Stomach (tissue), 19 donors: ENCODE measurements at places on chromosomes 4 and X. TPM values are rescaled to one million over a fixed set of nuclear protein-coding genes. Genes with fewer than 3 reads are reported as not detected.
A peak's percentile ranks its signal among the peaks of the same experiment; 100 is the strongest.

Gene PDLIM3
- polyA plus RNA-seq = 112 TPM

Gene NUP62CL
- polyA plus RNA-seq = 1.1 TPM

Gene VCX2
- not detected for polyA plus RNA-seq

- DNase-seq = peak; percentile 45
Measured at GRCh38 chr4:145618210-145618931, 814 bp upstream of the MMAA start.

- no peak for DNase-seq
Measured at GRCh38 chrX:39308126-39308525, 506.9 kb downstream of the MID1IP1 start.

- DNase-seq = no peak
Measured at GRCh38 chr4:16466581-16466980, 240.3 kb upstream of the TAPT1 start.

DNA sequence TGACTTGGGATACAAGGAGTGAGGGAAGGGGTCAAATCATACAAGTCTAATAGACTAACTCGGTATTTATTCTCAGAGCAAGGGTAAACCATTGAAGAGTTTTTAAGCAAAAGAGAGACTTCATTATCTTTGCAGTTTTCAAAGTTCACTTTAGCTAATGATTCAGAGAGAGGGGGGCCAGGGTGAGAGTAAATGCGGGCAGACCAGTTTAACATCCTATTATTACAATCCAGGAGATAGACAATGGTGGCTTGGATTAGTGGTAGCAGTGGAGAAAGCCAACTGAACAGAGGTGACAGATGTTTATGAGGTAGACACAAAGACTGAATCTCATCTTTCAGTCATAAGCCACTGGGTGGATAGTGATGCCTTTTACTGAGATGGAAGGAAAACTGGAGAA, 57.9 kb downstream of the CPEB2 start:
- no peak for DNase-seq

DNA sequence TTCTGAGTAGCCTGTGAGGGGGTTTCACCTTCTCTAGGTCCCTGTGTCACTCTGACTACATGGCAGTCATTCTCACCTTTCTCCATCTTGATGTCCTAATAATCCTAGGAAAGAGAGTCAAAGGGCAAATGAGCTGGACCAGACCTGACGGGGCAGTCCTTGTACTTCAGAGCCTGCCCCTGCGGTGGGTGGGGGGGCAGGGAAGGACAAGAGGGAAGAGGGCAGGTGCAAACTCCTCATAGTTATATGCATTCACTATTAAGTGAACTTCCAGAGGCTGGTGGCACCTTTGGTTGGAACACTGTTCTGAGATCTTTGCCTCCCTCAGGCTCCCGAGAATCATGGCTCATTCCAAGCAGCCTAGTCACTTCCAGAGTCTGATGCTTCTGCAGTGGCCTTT, at the start of gene AWAT1:
Gene AWAT1 (plus strand): TSS at position 301 of the 400 bp plus-strand sequence. CDS start 41 bp downstream, at position 342.
- DNase-seq = no peak

DNA sequence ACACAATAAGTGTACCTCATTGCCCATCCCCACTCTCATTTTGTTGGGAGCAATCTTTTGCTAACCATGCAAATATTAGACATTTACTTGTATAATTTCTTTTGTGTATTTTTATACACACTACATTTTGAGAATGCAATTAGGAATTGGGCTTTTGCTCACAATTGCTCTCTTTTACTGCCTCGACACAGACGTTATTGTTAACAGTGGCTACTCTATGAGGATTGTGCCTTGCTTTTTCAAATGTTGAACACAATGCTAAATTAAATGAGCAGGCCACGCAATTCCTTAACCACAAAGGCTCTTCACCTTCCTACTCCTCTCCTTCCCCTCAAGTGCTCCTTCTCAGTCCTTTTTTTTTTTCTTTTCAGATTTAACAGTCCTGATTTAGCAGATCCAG, 42.8 kb upstream of the HPF1 start:
- DNase-seq = no peak

DNA sequence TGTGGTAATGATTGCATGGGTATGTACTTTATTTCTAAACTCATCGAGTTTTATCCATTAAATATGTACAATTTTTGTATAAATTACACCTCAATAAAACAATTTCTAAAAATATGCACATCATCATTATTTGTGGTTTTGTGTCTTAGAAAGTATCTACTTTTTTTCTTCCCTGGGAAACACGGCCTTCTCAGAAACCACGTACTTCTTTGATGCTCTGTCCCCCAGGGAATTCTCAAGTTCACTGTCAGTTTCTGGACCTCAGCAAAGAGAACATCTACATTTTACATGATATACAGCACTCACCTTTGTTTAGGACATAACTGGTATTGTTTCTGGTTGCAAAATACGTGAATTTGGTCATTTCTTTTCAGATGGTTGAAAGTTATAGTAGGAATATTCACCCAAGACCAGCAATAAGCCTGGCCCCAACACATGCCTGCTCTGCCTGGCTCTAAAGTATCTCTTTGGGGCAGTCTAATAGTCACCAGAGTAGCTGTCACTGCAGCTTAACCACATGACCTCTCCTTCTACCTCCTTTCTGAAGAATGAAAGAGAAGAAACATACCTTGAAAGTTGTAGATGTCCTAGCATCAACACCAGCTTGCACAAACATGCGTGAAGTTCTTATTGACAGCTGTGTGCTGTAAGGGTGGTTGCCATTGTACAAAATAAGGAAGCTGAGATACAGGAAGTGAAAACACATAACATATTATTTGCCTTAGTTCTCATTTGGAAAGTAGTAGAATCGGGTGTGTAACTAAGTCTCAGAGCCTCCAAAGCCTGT, 48.4 kb upstream of the SPANXN4 start:
- no peak for DNase-seq

DNA sequence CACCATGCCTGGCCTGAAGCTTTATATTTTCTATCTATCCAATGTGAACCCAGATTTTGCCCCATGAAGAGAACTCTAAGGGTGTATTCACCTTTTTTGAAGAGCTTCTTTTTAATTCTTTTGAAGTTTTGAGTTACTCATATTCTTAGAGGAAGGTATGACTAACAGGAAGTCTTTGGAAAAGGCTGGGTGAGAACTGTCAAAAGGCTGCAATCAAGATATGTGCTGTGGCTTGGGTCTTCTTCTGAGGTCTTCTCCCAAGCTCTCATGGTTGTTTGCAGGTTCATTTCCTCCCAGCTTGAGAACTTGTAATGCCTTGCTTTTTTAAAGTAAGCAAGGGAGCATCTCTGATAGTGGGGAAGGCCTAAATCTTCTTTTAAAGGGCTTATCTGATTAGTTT, 3.1 kb upstream of the C4orf17 start:
- no peak for DNase-seq

DNA sequence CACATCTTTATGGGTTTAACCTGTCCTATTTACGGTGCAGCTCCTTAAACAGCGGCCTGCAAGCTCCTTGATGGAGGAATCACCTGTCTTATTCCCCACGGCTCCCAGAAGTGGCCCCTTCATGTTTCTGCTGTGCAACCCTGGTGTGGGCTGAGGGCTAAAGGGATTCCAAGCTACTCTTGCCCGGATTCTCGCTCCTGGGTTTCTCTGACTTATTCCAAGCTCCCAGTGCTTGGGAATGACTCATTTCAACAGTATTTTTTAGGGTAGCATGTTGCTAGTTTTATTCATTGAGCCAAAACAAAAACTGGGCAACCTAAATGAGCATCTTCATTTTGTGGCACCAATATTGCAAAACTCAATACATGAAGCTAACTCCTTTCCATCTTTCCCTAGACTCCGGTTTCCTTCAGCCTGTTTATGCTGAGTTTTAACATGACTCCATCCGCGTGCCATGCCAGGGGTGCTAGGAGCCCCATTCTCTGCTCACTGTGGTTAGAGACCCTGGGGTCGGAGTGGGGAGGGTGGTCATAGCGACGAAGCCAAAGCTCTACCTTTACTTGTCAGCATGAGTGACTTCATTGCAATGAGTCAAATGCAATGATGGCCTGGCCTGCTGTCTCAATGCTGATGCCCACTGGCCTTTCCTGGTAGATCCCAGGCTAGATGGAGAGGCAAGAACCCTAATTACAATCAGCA, 349.7 kb downstream of the NR3C2 start:
- no peak for DNase-seq

- DNase-seq = no peak
Measured at GRCh38 chr4:74654230-74654681, 140.1 kb downstream of the BTC start.

DNA sequence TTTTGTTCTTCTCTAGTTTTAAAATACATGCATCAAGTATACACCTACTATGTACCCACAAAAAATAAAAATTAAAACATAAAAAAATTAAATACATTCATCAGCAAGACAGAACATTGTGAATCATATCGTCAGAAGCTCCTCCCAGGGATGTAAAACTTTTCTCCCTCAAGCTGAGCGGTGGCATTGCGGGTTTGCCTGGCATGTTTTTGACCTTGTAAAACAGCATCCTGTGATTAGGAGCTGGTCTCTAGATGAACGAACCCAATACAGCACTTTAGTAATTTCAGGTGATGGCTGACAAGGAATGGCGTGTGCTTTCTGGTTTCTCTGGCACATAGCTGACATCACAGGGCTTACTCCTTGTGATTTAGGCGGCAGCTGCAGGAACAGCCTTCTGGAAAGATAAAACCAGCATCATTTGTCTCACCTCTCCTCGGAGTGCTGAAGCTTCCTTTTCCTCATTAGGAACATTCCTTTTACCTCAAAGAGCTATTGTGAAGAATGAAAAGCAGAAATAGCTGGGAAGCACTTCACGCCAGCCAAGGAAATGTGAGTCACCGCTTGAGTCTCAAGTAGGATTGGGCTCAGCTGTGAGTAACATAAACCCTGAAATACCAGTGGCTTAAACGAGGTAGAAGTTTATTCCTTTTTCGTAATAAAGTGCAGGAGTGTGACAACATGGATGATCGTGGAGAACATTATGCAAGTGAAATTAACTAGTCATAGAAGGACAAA, 44.3 kb downstream of the NYX start:
- DNase-seq = peak; percentile 30

GRCh38 chr4:17550549-17550948, 26.4 kb upstream of the LAP3 start:
- DNase-seq = no peak

- DNase-seq = no peak
Measured at GRCh38 chr4:145589916-145590702, 29.1 kb upstream of the MMAA start.

- no peak for DNase-seq
Measured at GRCh38 chrX:22959204-22959920, 40.4 kb upstream of the DDX53 start.

DNA sequence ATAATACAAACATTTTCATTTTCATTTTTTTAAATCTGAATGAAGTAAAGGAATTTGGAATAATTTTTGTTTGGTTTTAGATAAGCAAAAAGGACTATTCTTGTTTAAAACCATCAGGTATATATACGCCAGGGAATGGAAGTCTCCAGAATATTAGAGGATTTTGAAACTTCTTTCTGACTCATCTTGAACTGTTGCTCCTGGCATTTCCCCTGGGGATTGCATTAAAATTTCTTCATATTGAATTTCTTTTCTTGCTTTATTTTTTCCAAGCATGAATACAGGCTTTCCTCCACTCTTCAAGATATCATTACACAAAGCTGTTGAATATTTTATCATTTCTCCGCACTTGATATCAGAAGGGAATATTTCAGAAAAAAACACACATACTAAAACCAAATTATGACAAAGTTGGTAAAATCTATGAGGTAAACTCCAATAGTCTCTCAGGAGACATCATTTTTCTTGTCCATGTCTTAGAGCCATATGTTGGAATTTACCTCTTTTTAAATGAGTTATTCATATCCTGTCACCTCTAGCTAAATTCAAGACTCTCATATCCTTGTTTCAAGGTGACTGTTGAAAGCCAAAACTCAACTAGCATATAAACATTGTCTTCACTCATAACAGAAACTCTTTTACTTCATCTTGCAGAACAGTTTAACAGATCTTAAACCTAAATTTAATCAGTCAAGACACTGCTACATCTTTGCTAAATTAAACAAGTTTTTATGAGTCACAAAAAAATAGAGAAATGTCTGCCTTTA, 20.7 kb upstream of the CSN1S1 start:
- no peak for DNase-seq

DNA sequence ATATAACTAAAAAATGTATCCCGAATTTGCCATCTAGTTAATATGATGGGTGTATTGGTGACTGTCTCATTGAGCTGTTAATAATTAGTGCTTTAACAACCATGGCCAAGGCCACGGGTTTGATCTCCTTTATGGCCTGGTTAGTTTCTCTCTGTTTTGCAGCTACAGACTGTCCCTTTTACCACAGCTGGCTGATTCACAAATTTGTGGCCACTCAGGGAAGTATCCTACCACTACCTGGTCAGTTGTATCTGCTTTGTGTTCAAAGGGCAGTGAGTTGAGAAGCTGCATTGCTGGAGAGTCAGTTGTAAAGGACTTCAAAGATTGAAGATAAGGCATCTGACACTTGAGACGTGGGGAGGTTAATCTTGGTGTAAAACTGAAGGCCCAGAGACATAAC, 219.1 kb upstream of the BMP3 start:
- no peak for DNase-seq

GRCh38 chrX:132837967-132838366, 120.5 kb downstream of the HS6ST2 start:
- DNase-seq = no peak
